Activated CD4-positive, alpha-beta T cell treated with anti-CD3 and anti-CD28 coated beads, Interleukin-2, Interleukin-4, amounts not matched to agents 100 ng/mL and 50 ng/mL, durations not matched to agents 16 hours and 8 hours (primary cell): ENCODE measurements at places on chromosomes 16 and 17.

DNA sequence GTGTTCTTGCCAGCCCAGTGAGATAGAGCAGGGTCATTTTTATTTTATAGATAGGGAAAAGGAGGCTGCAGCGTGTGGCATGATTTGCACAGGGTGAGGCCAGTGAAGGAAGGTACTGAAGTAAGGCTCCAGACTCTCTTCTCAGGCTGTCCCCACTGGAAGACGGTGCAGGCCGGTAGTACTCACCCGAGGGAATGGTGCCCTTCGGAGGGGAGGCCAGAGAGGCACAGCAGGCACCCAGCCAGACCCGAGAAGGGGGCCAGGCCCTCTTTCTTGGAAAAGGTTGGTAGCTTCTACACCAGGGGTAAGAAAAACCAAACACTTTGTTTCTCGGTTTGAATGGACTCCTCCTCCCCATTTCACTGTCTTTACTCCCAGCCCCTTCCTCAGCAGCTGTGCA lies 288 bp downstream of the ANKRD40CL start:
- DNase-seq: no peak

GRCh38 chr16:28298511-28298878 lies 6.2 kb downstream of the SBK1 start:
- DNase-seq: no peak

DNA sequence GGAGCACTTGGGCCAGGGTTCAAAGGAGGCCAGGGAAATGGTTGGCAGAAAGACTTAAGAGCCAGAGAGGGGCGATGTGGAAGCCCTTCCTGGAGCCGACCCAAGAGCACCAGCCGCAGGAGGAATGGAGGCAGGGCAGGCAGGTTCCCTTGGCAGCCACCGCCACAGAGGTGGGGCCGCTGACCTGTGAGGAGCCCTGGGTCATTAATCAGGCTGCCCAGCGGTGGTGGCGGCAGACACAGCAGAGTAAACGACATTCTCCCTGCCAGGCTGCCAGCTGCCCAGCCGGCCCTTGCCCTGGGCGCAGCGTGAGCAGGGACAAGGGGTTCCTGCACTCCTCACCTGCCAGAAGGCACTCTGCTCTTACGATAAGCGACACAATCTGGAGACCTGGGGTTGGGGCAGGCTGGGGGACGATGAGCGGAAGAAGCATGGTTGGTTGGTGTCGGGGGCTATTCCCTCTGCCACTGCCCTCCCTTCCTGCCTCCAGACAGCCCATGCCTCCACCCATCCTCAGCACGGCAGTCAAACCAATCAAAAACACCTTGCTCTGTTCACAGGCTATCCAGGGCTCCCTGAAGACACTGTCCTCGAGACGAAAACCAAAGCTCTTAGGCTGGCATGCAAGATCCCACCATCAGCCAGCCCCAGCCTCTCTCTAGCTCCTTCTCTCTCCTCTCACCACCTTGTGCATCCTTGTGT lies 40.9 kb downstream of the PLXDC1 start:
- DNase-seq: no peak

DNA sequence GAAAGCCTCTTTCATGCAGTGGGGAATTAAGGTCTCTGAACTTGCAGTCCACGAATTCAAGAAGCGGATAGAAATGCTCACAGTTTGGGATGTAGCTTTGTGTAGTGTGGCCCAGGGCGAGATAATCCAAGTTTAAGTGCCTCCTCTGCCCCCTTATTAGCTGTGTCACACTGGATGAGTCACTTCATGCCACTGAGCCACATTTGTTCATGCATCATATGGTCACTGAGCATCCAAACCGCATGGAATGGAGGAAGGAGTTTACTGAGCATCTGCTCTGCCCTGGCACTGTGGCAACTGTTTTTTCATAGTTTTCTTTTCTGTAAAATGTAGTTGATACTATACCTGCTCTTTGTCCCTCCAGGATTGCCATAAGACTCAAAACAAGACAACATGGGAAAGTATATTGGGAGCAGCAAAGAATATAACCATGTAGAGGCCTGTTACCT lies 15.1 kb upstream of the DHX8 start:
- DNase-seq: no peak

DNA sequence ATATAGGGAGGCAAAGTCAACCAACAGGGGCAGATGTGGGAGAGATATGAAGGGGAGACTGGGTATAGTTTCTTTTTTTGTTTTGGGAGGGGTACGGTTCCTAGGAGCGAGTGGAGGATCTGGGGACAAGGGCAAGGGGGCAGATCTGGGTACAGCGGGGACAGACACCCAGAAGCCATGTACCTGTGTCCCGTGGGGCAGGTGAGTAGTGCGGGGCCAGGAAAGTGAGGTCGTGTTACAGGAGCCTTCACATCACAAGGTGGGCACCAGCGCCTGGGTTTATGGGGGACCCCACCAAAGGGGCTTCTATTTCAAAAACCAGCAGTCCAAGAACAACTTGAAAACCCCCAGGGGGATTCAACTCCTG lies 11.5 kb downstream of the LITAF start:
- DNase-seq: no peak

DNA sequence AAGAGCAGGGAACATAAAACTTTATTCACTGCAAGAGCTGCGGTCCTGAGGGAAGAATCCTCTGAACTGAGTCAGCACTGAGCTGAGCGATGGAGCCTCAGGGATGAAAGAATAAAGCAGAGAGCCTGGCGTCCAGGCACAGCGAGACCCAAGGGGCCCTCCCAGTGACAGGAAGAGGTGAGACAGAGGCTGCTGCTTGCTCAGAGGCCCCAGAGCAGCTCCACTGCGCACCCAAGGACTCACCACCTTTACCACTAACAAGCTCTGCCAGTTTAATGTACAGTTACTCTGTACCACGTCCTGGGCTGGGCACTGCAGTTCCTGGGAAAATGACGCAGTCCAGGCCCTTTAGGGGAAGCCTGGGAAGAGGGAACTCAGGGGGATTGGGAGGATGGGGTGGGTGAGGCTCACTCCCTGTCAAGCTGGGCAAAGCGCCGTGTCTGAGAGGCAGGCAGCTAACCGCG lies 5.6 kb downstream of the GFAP start:
- DNase-seq: no peak

DNA sequence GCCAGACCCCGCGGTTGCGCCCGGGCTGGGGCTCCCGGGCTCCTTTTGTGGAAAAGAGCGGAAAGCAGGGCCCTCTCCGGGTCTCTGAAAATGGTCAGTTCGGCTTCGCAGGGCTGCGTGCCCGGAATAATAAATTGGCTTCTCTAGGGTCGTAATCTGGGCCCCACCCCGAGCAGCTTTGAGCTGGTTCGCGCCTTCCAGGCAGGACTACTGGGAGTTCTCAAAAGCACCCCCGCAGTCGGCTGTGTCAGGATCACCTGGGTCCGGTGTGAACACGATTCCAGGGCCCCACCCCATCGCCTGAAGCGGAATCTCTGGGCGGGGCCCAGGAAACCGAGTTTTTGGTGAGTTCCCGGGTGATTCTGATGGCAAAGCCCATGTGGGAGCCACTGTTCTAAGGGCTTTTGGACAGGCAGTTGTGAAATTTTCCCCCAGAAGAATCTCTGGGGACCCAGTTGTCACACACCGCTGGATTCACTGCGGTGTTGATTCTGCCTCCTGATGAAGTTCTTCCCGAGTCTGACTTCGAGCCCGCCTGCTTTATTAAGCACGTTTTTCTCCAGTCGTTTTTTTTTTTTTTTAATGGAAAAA lies 77.0 kb downstream of the MRC2 start:
- DNase-seq: no peak

- no peak for DNase-seq
Measured at GRCh38 chr17:40588552-40588951, 23.3 kb upstream of the CCR7 start.

GRCh38 chr17:70987867-70988340 lies 818.6 kb downstream of the KCNJ2 start:
- DNase-seq: no peak

DNA sequence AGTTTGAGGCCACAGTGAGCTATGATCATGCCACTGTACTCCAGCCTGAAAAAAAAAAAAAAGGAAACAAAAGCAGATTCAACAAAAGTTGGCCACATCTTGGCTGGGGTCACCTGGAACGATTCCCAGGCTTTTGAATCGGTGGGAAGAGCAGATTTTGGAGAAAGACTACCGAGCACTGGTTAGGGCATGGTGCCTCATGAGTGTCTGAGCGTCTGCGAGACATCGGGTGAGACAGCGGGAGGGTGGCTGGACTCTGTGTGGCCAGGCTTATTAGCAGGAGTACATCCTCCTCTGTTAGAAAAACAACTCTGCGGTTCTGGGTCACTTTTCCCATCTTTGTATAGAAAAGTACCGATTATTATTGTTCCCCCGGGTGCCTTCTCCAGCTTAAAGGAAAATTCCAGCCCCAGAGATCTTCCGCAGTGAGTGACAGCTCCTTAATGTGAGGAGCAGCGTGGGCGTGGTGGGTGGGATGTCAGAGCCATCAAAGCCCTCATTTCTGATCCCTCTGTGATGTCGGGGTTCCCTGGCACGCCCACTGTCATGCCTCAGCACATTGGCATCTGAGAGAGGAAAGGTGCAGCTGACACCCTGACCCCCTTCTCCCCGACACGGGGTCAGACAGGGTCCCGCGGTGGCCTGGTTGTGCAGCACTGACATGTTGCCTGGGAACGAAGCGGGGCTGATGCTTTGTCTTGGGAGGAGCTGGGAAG lies 6.9 kb downstream of the RGS9 start:
- no peak for DNase-seq

GRCh38 chr17:2602597-2603017 lies 9.2 kb downstream of the PAFAH1B1 start:
- no peak for DNase-seq

GRCh38 chr17:68710976-68711375 lies 109.8 kb upstream of the FAM20A start:
- no peak for DNase-seq

- no peak for DNase-seq
Measured at GRCh38 chr16:14377326-14377725, 252.7 kb downstream of the PARN start.

DNA sequence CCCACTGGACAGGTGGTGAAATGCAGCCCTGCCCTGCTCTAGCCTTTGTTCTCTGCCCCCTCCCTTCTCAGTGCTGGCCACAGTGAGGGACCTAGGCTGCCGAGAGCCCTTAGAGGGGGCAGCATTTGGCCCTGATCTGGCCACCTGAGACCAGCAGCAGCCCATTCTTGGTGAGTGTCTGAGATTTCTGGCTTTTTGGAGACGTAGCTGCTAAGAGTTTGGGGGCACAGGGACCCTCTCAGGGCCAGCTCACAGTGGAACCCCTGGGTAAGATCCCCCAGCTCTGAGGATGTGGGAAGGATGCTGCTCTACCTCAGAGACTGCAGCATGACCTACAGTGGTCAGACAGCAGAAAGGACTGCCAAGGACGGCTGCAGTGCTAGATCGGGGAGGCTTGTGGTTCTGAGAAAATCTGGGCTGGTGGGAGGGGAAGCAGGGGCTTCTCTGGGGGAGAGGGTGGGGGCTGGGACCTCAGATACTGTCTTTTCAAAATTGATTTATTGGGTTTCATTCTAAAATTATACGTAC lies 13.3 kb downstream of the GRB7 start:
- no peak for DNase-seq

GRCh38 chr17:73042809-73043685 lies 49.4 kb downstream of the SLC39A11 start:
- DNase-seq: no peak

GRCh38 chr17:61285526-61286320 lies 113.9 kb upstream of the TBX2 start:
- peak; percentile 12 for DNase-seq

GRCh38 chr17:19317359-19318095 lies 45.0 kb downstream of the B9D1 start:
- no peak for DNase-seq

DNA sequence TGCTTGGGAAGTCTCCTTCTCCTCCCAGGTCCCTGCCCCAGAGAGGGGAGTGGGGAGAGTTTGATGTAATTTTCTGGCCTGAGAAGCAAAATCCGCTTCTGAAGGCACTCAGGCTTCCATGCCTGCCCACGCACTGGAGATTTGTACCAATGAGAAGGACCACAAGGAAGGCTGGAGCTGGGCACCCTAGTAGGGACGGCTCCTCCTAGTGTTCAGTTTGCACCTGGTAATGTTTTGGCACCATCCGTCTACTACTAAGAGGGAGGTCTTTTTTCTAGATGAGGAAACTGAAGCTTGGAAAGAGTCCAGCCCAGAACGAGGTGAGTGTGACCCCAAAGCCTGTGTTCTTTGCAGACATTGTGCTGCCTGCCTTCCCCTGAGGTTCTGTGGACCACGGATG lies 83.6 kb upstream of the NLRP1 start:
- DNase-seq: no peak

- no peak for DNase-seq
Measured at GRCh38 chr17:77798031-77798430, 160.5 kb upstream of the TNRC6C start.

DNA sequence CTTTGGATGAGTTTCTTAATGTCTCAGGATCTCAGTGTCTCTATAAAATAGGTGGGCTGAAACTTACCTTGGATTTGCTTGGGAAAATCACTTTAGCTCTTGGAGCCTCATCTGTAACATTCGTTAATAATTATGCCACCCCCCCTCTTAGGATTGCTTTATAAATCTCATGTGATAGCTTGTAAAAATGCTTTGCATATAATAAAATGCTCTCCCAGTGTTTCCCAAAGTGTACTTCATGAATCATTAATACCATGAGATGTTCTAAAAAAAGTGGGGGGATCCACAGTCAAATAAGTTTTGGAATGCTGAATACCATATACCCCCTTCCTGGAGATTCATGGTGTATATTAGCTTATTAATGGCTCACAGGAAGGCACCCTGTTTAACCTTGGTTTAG lies 5.2 kb downstream of the KRT39 start:
- no peak for DNase-seq

- DNase-seq: no peak
Measured at GRCh38 chr17:67555855-67556254, 161.9 kb upstream of the NOL11 start.

DNA sequence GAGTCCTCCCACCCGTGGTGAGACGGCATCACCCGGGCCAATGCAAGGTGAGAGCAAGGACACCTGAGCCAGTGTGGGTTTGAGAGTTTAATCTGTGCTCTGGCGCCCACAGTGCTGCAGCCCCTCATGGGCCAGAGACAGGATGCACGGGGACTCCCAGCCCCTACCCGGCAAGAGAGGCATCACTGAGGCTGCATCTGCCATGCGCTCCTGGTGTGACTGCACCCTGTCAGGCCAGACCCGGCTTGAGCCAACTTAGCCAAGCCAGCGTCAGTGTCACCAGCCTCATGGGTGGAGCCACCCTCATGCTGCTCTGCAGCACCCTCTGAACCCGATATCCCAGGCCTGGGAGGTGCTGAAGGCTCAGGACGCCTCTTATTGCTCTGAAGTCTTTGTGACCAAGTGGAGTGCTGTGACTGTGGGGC lies 1.3 kb upstream of the BRICD5 start:
- DNase-seq: no peak

DNA sequence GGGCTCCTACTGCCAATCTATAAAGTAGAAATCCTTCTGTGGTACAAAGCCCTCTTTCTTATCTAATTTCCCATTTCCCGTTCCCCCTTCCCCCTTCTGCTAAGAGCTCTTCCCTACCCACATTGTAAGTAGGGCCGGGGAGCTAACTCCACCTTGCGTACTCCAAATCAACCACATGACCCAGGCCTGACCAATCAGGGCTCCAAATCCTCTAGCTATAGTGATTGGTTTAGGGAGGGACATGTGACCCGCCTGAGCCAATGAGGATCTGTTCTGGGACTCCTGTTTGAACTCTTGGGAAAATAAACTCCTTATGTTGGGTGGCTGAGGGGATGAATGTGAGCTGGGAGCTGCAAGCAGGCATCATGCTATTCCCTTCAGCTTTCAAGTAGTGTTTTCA lies 40.9 kb upstream of the MEOX1 start:
- peak; percentile 9 for DNase-seq
